Smooth muscle cell of the umbilical artery (primary cell): ENCODE measurements at places on chromosomes 11 and 22. TPM values are rescaled to one million over a fixed set of nuclear protein-coding genes. Genes with fewer than 3 reads are reported as not detected.

Gene IL17REL
- total RNA-seq: 0.09 TPM in 1 of 2 replicates, not detected in the other

Gene CD81
- total RNA-seq: 390 and 393 TPM in 2 replicates

Gene PLET1
- not detected in 2 replicates for total RNA-seq

Gene MRGPRF
- 9.8 and 14.7 TPM in 2 replicates for total RNA-seq

Gene MMP13
- total RNA-seq: under 0.01 TPM in 1 of 2 replicates, not detected in the other

Gene OR4S2
- total RNA-seq: not detected in 2 replicates

Gene LRRN4CL
- 0.23 and 0.59 TPM in 2 replicates for total RNA-seq

Gene FERMT3
- 0.30 and 1.7 TPM in 2 replicates for total RNA-seq

Gene TP53I11
- 7.1 and 17.3 TPM in 2 replicates for total RNA-seq

Gene CBLIF
- total RNA-seq: not detected in 2 replicates

Gene OR52B2
- not detected in 2 replicates for total RNA-seq

Gene OR5B21
- not detected in 2 replicates for total RNA-seq

Gene BATF2
- total RNA-seq: under 0.01 and 0.51 TPM in 2 replicates

Gene PPARA
- total RNA-seq: 16.6 and 17.7 TPM in 2 replicates

Gene SCO2
- 3.0 and 3.9 TPM in 2 replicates for total RNA-seq

Gene REXO2
- 213 and 303 TPM in 2 replicates for total RNA-seq

Gene SLC1A2
- total RNA-seq: 0.30 and 0.32 TPM in 2 replicates

Gene CRYBB3
- not detected in 2 replicates for total RNA-seq

Gene CSF2RB
- total RNA-seq: under 0.01 and 0.05 TPM in 2 replicates

Gene KCNQ1
- total RNA-seq: not detected in 2 replicates

Gene GRAMD1B
- total RNA-seq: 7.7 and 10.1 TPM in 2 replicates

Gene DGAT2
- total RNA-seq: 2.5 and 5.6 TPM in 2 replicates

Gene ABCC8
- total RNA-seq: not detected in 2 replicates

Gene NCAM1
- 4.2 and 14.2 TPM in 2 replicates for total RNA-seq

Gene MAPK8IP1
- 3.6 and 6.2 TPM in 2 replicates for total RNA-seq

Gene MYOD1
- total RNA-seq: not detected in 2 replicates

Gene GAL3ST1
- total RNA-seq: 0.18 TPM in 1 of 2 replicates, not detected in the other

Gene LAMTOR1
- total RNA-seq: 62.6 and 63.0 TPM in 2 replicates

Gene C11orf97
- total RNA-seq: not detected in 2 replicates

Gene SLC22A12
- not detected in 2 replicates for total RNA-seq

Gene SLC15A3
- 4.0 and 5.6 TPM in 2 replicates for total RNA-seq

Gene ZBTB16
- total RNA-seq: not detected in 2 replicates

Gene FAR1
- total RNA-seq: 50.5 and 97.1 TPM in 2 replicates
